NCI-H69 (cell line): ENCODE measurements at places on chromosomes 13 and 19.

- DNase-seq: no peak
Measured at GRCh38 chr19:39839678-39840327, 5.8 kb upstream of the DYRK1B start.

DNA sequence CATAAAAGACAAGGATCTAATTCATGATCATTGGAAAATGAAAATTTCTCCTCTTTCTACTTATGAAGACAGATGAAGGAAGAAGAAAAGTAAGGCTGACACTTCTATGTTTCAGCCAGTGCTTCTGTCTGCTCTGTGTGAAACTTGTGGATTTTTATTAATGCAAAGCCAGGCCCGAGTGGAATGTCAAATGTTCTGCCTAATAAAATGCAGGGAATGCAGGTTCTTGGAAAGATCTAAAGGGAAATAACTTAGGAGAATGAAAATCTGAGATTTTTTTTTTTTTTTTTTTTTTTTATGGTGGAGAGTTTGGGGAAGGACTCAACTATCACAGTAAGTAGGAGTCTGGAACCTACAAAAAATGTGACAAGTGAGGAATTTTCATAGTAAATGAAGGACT lies 1732.3 kb upstream of the SLC10A2 start:
- no peak for DNase-seq

DNA sequence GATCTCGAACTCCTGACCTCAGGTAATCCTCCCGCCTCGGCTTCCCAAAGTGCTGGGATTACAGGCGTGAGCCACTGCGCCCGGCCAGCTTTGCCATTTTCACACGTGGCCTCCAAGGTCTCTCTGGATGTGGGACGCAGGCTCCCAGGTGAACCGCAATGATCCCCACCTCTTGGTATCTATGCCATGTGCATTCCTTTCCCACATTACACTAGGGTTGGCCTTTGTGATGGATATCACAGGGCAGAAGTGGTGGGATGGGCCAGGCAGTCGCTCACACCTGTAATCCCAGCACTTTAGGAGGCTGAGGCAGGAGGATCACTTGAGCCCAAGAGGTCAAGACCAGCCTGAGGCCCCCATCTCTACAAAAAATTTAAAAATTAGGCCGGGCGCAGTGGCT lies 22.4 kb downstream of the FGF21 start:
- DNase-seq: no peak

DNA sequence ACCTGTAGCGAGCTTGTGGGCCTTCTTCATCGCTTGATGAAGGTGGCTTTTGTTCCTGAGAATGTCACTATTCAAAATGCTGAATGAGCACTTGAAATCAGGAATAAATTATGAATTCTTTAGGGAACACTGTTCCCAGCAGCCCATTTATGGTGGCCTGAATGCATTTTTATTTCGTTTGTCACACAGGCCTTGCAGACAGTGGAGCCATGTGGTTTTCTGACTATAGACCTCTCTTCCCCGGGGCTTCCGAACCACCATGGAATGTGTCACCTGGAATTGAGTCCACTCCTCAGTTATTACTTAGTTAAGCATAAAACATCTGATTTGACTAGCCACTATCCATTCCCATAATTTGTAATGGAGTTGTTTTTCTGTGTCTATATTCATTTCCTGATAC lies 396.9 kb downstream of the IRS2 start:
- DNase-seq: no peak

GRCh38 chr13:113786262-113786841 lies 27.3 kb downstream of the TMEM255B start:
- DNase-seq: no peak

GRCh38 chr13:92535222-92536006 lies 691.2 kb upstream of the GPC6 start:
- DNase-seq: no peak

DNA sequence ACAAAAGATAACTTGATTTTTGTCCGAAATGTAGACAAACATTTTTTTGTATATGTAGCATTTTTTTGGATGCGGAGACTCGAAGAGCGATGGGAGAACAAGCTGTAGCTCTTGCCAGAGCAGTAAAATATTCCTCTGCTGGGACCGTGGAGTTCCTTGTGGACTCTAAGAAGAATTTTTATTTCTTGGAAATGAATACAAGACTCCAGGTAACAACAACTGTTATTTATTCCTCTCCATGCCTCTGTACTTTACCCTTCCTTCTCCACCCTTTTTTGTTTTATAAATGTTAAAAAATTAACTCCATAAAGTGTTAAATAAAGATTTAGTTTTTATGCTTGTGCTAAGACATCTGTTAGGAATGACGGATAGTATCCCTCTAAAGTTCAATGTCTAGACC lies 184.2 kb downstream of the PCCA start:
- no peak for DNase-seq
